ENCODE measurements at places on chromosomes 16 and 17. TPM values are rescaled to one million over a fixed set of nuclear protein-coding genes. Genes with fewer than 3 reads are reported as not detected.

The MLST8 gene
- 23.7 TPM for total RNA-seq

The AURKB gene
- total RNA-seq, result not detected

The PDE6G gene
- not detected for total RNA-seq

The TNFRSF17 gene
- not detected for total RNA-seq

The DBF4B gene
- total RNA-seq, result 9.7 TPM

The TMEM107 gene
- 1.6 TPM for total RNA-seq

The PRPSAP1 gene
- 16.1 TPM for total RNA-seq

The SYCE1L gene
- not detected for total RNA-seq

The SLC52A1 gene
- total RNA-seq, result not detected

The CLEC19A gene
- not detected for total RNA-seq

The HCRT gene
- total RNA-seq, result not detected
